ENCODE measurements at places on chromosomes 5 and 9. TPM values are rescaled to one million over a fixed set of nuclear protein-coding genes. Genes with fewer than 3 reads are reported as not detected.

Gene PCDHGA12
- 12.1 TPM for total RNA-seq

- no peak for DNase-seq
Measured at GRCh38 chr5:113378081-113378480, 56.7 kb downstream of the TSSK1B start.

Gene KDM3B
- total RNA-seq, result 73.7 TPM

GRCh38 chr5:169988947-169989346, 8.7 kb upstream of the INSYN2B start:
- DNase-seq, result no peak

Gene SHOC1
- total RNA-seq, result not detected

DNA sequence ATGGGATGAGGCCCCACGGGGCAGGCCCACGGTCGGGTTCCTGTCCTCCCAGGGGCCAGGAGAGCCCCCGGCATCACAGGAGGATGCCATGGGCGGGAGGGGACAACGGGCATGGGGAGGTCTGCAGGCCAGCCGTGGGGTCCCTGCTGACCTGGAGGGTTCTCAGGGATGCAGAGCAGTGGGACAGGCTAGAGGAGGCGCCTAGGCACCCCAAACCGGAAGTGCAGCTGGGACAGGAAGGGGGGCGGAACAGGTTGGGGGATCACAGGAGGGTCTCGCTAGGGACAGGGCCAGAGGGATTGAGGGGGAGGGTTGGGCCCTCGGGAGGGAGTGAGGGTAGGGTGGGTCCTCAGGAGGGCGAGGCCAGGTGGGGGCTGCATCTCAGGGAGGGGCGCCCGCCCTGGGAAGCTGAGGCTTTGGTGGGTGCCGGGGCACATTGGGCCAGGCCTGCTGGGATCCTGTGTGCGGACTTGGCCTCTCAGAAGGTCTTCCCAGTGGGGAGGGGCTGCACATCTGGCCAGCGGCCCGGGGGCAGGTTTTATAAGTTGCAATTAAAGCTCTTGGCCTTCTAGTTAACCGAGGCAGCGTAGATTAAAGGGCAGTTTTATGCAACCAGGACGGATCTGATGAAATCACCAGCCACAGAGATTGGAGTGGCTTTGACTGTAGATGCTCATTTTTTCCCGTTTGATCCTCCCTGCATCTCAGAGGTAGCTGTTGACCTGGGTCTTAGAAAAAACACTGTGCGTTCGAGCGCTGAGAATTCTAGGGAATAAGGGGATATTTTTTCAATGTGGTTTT, 20.1 kb downstream of the NKD2 start:
- no peak for DNase-seq

DNA sequence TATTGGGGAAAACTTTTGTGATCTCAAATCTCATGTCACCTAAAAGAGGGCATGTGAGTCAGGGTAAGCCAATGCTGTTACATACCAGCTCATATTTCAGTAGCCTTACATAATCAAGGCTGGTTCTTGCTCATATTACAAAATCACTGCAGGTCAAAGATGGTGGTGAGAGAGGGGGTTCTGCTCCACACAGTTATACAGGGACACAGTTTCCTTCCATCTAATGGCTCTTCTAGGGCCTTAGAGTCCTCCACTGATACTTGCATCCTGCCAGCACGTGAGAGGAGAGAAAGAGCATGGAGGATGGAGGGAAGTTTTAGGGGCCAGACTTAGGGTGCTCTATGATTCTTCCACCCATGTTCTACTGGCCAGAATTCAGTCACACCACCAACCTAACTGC, 130.0 kb downstream of the LIFR start:
- no peak for DNase-seq

Gene DMGDH
- total RNA-seq, result 8.0 TPM

GRCh38 chr9:13213337-13213736, 66.2 kb downstream of the MPDZ start:
- no peak for DNase-seq

GRCh38 chr5:2536632-2537377, 214.7 kb downstream of the IRX2 start:
- no peak for DNase-seq

Gene PRUNE2
- total RNA-seq, result 55.3 TPM

Gene TGFBI
- total RNA-seq, result 232 TPM

- DNase-seq, result no peak
Measured at GRCh38 chr9:76586390-76587314, 127.7 kb downstream of the GCNT1 start.

Gene PCDHGA1
- total RNA-seq, result 1.4 TPM

All from sciatic nerve (tissue), 2 donors.